ENCODE measurements at places on chromosomes 12 and 14.

DNA sequence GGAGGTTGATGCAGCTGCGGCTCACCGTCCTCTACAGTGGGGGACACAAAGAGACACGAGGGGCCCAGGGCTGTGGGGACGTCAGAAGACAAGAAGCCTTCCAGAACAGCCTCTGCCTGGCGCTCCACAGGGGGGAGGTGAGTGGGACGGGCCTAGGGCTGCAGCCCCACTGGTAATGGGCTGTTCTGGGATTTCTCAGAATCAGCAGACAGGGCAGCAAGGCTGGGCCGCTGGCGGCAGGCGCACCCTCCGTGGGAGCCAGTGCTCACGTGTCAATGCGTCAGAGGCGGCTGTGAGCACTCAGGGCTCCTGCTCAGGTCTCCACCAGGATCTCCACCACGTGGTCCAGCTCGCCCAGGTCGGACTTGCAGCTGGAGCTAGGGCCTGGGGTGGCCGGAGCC lies 10.0 kb downstream of the CDCA4 start:
- DNase-seq = no peak

DNA sequence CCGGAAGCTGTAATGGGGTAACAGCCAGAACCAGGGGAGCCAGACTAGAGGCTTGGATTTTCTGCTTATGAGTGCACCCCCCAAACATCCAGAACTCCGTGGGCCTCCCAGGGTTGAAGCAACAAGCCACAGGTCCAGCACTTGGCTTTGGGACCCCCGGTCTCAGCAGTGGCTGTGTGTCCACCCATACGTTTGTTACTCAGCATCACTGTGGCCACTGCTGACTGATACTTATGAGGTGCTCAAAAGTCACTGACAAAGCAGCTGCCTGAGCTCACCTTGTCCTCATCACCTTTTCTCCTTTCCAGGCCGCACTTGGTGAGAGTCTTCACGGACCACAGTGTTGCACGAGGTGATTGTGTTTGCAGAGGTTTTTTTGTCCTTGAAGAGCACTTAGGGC lies 145.6 kb upstream of the RFLNA start:
- DNase-seq = no peak

DNA sequence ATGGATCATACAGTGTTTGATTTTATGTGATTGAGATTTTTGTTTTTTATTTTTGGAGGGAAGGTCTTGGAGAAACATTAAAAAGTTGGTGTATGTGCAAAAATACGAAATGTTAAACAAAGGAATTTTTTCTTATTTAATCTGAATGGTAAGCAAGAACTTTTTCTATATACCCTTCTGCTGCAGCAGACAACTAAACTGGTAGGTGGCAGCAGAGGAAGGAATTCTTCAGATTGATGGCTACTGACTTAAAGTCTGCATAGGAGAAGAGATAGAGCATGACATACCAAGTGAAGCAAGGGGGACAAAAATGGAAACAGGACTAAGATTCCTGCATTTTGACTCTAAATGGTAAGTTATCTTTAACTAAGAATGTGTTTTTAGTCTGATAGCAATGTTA lies 42.0 kb upstream of the A2ML1 start:
- peak; percentile 8 for DNase-seq

- peak; percentile 29 for DNase-seq
These were observed 25.6 kb upstream of the KRAS start for GRCh38 chr12:25276199-25276937.

- no peak for DNase-seq
These were observed 784.6 kb downstream of the TMTC2 start for GRCh38 chr12:83471341-83471740.

GRCh38 chr12:82857911-82858533 lies 171.3 kb downstream of the TMTC2 start:
- no peak for DNase-seq

DNA sequence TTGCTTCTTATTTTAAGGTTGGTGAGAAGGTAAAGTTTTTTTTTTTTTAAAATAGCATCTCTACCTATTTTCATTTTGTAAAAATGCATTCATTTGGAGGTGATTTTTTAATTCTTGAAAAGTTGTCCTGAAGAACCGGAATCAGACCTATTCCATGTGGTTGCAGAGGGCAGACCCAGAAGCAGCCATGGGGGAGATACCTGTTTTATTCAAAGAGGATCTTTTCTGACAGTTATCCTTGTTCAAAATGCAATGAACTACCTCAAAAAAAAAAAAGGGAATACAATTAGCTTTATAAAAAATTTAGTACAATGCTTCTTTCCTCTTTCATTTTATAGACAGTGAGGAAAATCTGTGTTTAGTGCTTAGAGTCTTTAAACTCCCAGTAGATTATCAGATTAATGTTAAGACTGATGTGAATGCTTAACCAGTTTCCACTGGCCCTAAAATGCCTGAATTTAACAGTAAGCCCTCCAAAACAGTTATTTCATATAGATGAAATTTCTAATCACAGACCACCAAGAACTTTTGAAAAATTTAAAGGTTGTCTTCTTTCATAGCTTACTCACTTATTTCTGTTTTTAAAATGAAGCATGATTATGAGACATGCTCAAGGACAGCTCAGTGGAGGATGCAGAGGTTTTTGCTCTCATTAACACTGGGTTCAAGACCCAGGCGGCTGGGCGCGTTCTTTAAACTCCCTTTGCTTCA lies 8.6 kb upstream of the NEMF start:
- no peak for DNase-seq

- peak; percentile 84 for DNase-seq
These were observed 8.3 kb downstream of the PLD4 start for GRCh38 chr14:104932676-104933631.

- DNase-seq = no peak
These were observed 27.9 kb upstream of the CCDC60 start for GRCh38 chr12:119306593-119306992.

Data from activated CD4-positive, alpha-beta T cell treated with anti-CD3 and anti-CD28 coated beads, Interleukin-2, amount 50 U/mL, for 16 hours (primary cell).